ENCODE measurements at places on chromosomes 6 and 20.

- DNase-seq: no peak
These were observed 28.5 kb downstream of the RSPO3 start for GRCh38 chr6:127146932-127147331.

DNA sequence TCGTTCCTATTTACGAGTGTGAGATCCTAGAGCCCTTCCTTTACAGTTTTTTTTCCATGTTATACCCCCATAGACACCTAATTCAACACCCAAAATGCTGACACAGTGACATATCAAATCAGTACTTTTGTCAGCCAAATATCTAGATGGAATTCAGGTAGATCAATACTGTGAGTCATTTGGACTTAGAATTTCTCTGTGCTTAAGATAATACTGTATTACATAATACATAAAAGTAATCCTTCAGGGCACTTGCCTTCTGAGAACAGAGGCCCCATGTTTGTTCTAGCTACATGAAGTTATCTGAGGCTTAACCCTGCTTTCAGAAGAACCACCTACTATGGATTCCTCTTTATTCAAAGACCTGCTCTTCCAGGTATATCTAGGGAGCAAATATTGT is 623.1 kb downstream of the PHF3 start:
- DNase-seq: no peak

DNA sequence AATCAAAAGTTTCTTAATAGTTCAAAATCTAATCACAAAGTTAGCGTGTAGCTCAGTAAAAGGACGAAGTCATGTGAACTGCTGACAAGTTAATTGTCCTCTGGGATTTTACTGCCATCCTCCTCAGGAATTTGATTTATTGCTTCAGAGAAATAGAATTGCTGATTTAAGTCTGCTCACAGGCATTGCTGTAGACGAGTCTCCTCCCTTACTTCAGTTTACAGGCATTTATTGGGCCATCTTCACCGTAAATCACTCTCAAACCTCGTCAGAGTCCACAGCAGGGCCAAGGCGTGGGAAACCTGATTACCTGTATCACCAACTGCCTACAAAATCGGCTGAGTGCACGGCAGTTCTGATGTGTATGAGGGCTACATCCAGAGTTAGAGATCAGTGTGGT is 119.1 kb upstream of the PDE10A start:
- DNase-seq: no peak

DNA sequence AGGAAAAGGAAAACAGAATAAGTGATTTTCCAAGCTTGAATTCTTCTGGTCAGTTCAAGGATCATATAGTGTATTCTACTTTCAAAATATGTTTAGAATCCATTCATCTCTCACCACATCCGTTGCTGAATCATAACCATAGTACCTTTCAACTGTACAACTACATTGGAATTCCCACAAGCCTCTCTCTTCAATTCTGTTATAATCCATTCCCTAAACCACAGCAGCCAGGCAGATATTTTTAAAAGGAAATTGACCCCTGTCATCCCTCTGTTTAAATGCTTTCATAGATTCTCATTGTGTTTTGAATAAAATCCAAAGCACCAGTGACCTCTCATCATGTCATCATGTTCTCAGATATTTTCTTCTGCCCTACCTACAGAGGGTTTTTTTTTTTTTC is 412.7 kb downstream of the GRIK2 start:
- DNase-seq: no peak

DNA sequence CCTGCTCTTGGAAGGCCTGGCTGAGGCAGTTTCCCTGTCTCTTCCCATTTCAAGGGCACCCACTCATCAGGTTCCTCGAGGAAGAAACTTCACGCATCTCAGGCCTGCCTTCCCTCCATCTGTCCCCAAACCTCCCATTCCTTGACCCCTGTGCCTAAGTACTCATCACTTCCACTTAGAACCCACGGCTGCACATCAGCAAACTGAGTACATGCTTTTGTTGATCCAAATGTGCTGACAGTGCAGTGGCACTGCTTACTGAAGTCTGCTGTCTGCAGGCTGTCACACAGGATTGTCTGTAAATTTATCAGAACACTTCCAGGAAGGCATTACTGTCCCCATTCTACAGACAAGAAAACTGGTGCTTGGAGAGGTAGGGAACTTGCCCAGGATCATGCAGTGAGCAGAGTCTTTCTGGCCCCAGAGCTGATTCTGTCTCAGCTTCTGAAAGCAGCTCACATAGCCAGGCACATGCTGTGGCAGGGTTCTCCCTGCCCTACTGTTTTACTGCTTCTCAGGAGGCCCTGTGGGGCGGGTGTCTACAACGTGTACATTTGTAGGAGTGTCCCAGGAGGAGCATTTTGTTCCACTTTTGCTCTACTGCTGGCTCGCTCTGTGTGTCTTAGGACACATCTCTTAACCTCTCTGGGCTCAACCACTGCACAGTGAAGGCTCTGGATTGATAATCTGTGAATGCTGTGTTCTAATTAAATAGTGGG is 64.2 kb upstream of the XRN2 start:
- DNase-seq: no peak
